ENCODE measurements at places on chromosomes 7 and 10. TPM values are rescaled to one million over a fixed set of nuclear protein-coding genes. Genes with fewer than 3 reads are reported as not detected.

The STMP1 gene
- 9.2 TPM for total RNA-seq

The STEAP2 gene
- 2.7 TPM for total RNA-seq

The DKK1 gene
- total RNA-seq = 11.9 TPM

The TMEM130 gene
- not detected for total RNA-seq

The ZCCHC24 gene
- total RNA-seq = 1.5 TPM

The LBX1 gene
- total RNA-seq = not detected

The FFAR4 gene
- total RNA-seq = not detected

The CPED1 gene
- total RNA-seq = 0.96 TPM

The NEUROG3 gene
- not detected for total RNA-seq

The MRLN gene
- not detected for total RNA-seq

The SLC39A12 gene
- not detected for total RNA-seq

The DENND2A gene
- 2.2 TPM for total RNA-seq

The DOCK4 gene
- 10.6 TPM for total RNA-seq

The MRPS24 gene
- total RNA-seq = 92.8 TPM
